ENCODE measurements at places on chromosomes 12 and 14. TPM values are rescaled to one million over a fixed set of nuclear protein-coding genes. Genes with fewer than 3 reads are reported as not detected.

The TCL1A gene
- polyA plus RNA-seq = 130 TPM

The MIP gene
- polyA plus RNA-seq = 0.71 TPM

The OAS2 gene
- 50.0 TPM for polyA plus RNA-seq

The COCH gene
- polyA plus RNA-seq = 3.7 TPM

The STAT2 gene
- 76.5 TPM for polyA plus RNA-seq
